Cardiac muscle cell (in vitro differentiated cells and primary cell): ENCODE measurements at places on chromosomes 11 and 22. TPM values are rescaled to one million over a fixed set of nuclear protein-coding genes. Genes with fewer than 3 reads are reported as not detected.
A peak's percentile ranks its signal among the peaks of the same experiment; 100 is the strongest.

Gene OR52N1
- not detected in 2 replicates for total RNA-seq

Gene SYT8
- total RNA-seq, result not detected in 2 replicates

Gene GLYATL1B
- not detected in 2 replicates for total RNA-seq

- H3K4me3 ChIP-seq, result no peak overlapping the region
- H3K27me3 ChIP-seq, result no peaks in the 10 kb centered on the region
- H3K4me1 ChIP-seq, result peaks cover 12% of the 10 kb centered on the region
Measured at GRCh38 chr22:46501701-46502100, 35.7 kb downstream of the CELSR1 start.

- H3K4me1 ChIP-seq, result peaks cover 9% of the 10 kb centered on the region
- peak; percentile 93 for DNase-seq
- no peaks in the 10 kb centered on the region for H3K27me3 ChIP-seq
- H3K4me3 ChIP-seq, result no peak overlapping the region
- H3K27ac ChIP-seq, result no peak overlapping the region
Measured at GRCh38 chr11:88414385-88414861, 76.9 kb upstream of the CTSC start.

- H3K27ac ChIP-seq, result no peak overlapping the region
- DNase-seq, result no peak
- H3K27me3 ChIP-seq, result no peaks in the 10 kb centered on the region
- H3K4me1 ChIP-seq, result peaks cover 2% of the 10 kb centered on the region
- no peaks in the 10 kb centered on the region for H3K36me3 ChIP-seq
- H3K4me3 ChIP-seq, result no peak overlapping the region
Measured at GRCh38 chr22:46007003-46007847, 30.3 kb upstream of the WNT7B start.

Gene MMP12
- total RNA-seq, result not detected in 2 replicates

DNA sequence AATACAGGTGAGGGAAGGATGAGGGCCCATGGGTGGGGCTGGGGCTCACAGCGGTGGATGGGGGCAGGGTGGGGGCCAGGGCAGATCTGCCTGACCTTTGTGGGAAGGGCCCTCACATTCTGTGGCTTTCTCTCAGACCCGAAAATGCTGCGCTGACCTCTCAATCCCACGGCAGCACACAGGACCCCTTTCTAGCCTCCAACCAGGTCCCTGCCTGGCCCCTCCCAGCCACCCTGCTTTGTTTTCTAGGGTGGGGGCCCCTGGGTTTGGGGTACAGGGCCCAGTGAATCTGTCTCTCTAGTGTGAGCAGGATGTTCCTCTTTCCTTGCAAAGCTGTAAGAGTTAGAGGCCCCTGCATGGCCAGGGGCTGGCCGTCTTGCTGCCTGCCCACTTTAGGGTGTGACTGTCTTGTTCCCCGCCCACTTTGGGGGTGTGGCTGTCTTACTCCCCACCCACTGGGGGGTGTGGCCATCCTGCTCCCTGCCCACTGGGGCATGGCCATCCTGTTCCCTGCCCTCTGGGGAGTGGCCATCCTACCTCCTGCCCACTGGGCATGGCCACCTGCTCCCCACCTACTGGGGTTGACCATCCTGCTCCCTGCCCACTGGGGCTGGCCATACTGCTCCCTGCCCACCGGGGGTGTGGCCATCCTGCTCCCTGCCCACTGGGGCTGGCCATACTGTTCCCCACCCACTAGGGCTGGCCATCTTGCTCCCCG is 11.5 kb downstream of the PARVG start:
- H3K4me1 ChIP-seq, result no peaks in the 10 kb centered on the region
- H3K27me3 ChIP-seq, result no peaks in the 10 kb centered on the region
- H3K27ac ChIP-seq, result no peak overlapping the region
- H3K36me3 ChIP-seq, result no peaks in the 10 kb centered on the region

DNA sequence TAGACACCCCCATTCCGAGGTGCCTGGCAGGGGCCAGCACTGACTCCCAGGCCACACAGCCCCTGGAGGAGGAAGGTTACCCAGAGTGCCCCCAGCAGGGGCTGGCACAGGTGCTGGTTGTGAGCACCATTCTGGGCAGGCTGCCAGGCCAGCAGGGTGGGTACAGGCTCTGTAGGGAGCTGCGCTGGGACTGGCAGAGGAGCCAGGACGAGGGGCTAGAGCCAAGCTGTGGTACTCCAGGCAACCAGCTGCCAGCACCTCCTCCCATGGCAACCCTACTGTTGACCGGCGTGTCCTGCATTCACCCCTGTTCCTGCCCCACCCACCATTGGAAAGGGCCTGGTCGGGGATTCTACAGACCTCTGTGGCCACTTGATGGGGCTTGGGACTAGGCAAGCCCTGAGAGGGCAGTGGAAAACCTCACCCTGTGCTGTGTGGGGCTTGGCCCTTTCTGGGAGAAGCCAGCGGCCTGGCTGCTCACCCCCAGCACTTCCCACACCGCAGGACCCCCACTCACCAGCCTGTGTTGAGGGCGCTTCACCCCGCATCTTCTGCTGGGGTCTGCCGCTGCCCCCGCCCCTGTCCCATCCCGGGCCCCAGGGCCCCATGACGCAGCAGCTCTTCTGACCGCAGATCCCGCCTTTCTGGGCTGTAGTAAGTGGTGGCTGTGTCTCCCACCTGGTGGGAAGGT is 1.9 kb downstream of the CLDN5 start:
- H3K36me3 ChIP-seq, result no peaks in the 10 kb centered on the region
- DNase-seq, result no peak
- no peak overlapping the region for H3K4me3 ChIP-seq
- peaks cover 8% of the 10 kb centered on the region for H3K4me1 ChIP-seq
- peaks cover 46% of the 10 kb centered on the region for H3K27me3 ChIP-seq

GRCh38 chr11:27184458-27185312 is 144.1 kb downstream of the BBOX1 start:
- DNase-seq, result no peak
- no peak overlapping the region for H3K27ac ChIP-seq
- H3K27me3 ChIP-seq, result no peaks in the 10 kb centered on the region
- H3K36me3 ChIP-seq, result no peaks in the 10 kb centered on the region
- H3K4me1 ChIP-seq, result peaks cover 23% of the 10 kb centered on the region

Gene UCP3
- 1.6 and 2.0 TPM in 2 replicates for total RNA-seq

DNA sequence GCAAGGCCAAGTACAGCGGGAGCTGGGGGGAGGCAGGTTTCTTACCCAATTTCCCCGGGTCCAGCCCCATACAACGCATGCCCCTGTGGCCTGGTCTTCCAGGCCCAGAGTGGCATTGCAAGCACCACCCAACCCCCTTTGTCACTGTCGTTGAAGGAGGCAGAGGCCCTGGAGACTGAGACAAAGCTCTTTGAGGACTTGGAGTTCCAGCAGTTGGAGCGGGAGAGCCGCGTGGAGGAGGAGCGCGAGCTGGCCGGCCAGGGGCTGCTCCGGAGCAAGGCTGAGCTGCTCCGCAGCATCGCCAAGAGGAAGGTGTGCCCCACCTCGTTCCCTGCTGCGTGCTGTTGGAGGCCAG is 27.8 kb downstream of the PHLDB1 start:
- H3K4me3 ChIP-seq, result peak overlapping the region; percentile 2
- peaks cover 12% of the 10 kb centered on the region for H3K4me1 ChIP-seq
- H3K27ac ChIP-seq, result peak overlapping the region; percentile 5
- peaks cover 21% of the 10 kb centered on the region for H3K36me3 ChIP-seq
- H3K27me3 ChIP-seq, result no peaks in the 10 kb centered on the region

Gene TRIM49
- not detected in 2 replicates for total RNA-seq

DNA sequence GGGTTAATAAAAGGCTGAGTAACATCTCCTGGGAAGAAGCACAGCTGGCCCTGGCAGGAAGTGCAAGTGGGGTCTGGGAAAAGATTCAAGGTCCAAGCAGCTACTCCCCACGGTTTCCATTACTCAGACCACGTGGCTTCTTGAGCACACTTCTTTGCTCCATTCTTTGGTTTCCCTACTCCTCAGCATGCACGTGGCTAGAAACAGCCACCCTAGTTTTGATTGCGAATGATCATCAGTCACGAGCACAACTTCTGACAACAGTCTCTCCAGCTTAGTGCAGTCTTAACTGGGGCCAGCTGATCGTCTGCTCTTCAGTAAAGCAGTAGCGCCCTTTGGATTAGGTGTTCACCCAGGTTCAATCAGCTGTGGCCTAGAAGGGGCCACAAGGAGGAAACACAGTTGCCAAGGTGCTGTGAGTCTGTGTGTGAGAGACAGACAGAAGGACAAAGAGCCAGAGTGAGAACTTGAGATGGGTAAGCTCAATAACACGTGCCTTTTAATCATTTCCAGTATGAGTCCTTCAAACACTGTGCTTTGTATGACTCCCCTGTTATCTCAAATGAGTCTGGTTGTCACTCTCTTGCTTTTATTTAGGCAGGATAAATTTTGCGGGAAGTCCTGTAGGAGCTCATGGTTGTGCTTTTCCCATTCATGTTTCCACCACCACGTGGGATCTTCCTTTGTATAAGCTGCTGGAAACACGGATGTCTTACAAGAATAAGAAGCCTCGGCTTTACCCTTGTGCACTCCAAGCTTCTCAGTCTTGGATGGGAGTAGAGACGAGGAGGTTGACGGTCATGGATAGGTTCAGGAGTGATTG is 901 bp upstream of the PARVA start:
- peak overlapping the region; percentile 83 for H3K4me3 ChIP-seq
- no peaks in the 10 kb centered on the region for H3K27me3 ChIP-seq
- H3K36me3 ChIP-seq, result no peaks in the 10 kb centered on the region
- H3K27ac ChIP-seq, result peak overlapping the region; percentile 99
- peaks cover 12% of the 10 kb centered on the region for H3K4me1 ChIP-seq

- H3K4me3 ChIP-seq, result no peak overlapping the region
- H3K4me1 ChIP-seq, result peaks cover 11% of the 10 kb centered on the region
- no peaks in the 10 kb centered on the region for H3K27me3 ChIP-seq
- H3K36me3 ChIP-seq, result no peaks in the 10 kb centered on the region
- H3K27ac ChIP-seq, result no peak overlapping the region
Measured at GRCh38 chr22:27726686-27727449, 74.7 kb downstream of the MN1 start.

Gene SLC43A1
- total RNA-seq, result 13.3 and 24.6 TPM in 2 replicates

DNA sequence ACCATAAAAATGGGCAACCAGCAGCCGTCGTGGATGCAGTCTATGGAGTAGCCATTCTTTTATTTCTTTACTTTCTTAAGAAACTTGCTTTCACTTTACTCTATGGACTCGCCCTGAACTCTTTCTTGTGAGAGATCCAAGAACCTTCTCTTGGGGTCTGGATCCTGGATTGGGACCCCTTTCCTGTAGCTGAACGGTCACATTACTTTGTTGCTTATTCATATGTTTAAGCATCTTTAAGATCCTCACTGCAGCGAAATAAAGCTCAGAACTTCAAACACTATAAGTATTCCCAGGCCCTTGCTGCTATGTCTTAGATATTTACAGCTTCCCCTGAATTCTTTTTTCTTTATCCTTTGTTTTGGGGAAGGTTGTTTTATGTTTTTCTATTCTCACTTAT is 187.8 kb upstream of the DDI1 start:
- DNase-seq, result no peak
- H3K27ac ChIP-seq, result no peak overlapping the region
- H3K4me3 ChIP-seq, result no peak overlapping the region

DNA sequence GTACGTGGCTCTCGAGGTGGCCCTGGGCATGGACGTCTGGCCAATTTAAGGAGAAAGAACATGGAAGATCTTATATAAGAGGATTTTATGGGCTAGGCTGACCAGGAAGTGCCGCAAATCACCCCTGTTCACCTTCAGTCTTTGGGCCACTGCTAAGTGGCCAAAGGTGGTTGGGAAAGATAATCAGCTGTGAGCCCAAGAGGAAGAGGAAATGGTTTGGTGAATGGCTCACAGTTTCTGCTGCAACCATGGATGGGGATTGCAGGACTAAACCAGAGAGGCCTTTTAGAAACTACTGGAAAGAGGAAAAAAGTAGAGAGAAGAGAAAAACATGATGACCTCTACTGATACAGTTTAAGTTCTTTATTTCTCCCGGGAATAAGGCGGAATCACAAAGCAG is 96.0 kb upstream of the ARHGAP20 start:
- H3K36me3 ChIP-seq, result no peaks in the 10 kb centered on the region
- H3K27me3 ChIP-seq, result no peaks in the 10 kb centered on the region
- DNase-seq, result no peak
- no peak overlapping the region for H3K4me3 ChIP-seq
- H3K27ac ChIP-seq, result no peak overlapping the region

- H3K27ac ChIP-seq, result no peak overlapping the region
- no peaks in the 10 kb centered on the region for H3K36me3 ChIP-seq
- no peak overlapping the region for H3K4me3 ChIP-seq
- no peaks in the 10 kb centered on the region for H3K27me3 ChIP-seq
- no peak for DNase-seq
- H3K4me1 ChIP-seq, result peaks cover 41% of the 10 kb centered on the region
Measured at GRCh38 chr11:116833816-116834534, 3.4 kb downstream of the APOA1 start.

Gene EIF1AD
- 28.6 and 36.8 TPM in 2 replicates for total RNA-seq

GRCh38 chr11:75339685-75340409 is 11.6 kb downstream of the ARRB1 start:
- no peaks in the 10 kb centered on the region for H3K36me3 ChIP-seq
- H3K4me3 ChIP-seq, result no peak overlapping the region
- peak overlapping the region; percentile 44 for H3K27ac ChIP-seq

Gene TMPRSS4
- not detected in 2 replicates for total RNA-seq

Gene F2
- 0.25 TPM in 1 of 2 replicates, not detected in the other for total RNA-seq

Gene RAG1
- total RNA-seq, result 0.35 and 0.66 TPM in 2 replicates

- H3K4me1 ChIP-seq, result no peaks in the 10 kb centered on the region
- no peaks in the 10 kb centered on the region for H3K36me3 ChIP-seq
- H3K27me3 ChIP-seq, result no peaks in the 10 kb centered on the region
- H3K27ac ChIP-seq, result no peak overlapping the region
Measured at GRCh38 chr11:120704256-120704750, 192.8 kb downstream of the GRIK4 start.

DNA sequence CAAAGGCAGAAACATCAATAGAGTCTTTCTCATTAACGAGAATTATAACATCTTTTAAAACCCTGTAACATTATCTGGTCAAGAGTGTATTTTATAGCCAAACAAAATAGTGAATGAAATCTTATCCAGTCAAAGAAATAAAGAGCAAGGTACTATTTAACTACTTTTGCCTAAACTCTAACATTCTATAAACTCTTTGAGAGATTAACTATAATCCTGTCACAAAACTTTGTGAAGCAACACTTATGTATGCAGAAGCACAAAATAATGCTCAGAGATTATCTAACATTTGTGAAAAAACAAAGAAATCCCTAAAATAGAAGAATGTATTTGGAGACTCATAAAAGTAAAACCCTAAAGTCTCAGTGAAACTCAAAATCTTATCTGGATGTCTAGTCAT is 124.4 kb upstream of the LUZP2 start:
- H3K27me3 ChIP-seq, result no peaks in the 10 kb centered on the region
- no peak overlapping the region for H3K4me3 ChIP-seq

DNA sequence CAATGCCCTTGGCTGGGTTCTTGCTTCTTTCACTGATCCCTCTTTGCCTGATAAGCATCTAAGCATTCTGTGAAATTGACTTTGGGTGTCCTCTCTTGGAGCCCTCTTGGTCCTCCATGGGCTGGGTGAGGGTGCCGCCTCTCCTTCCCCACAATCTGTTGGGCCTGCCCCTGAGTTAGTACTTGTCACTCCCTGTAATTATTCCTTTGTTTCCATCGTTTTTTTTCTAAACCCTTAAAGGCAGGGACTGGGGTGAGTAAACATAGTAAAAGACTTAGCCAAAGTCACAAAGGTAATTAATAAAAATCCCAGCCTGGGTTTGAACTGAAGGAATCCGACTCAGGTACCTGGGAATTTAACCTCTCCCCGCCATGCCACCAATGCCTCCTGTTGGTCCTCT is 188.1 kb downstream of the MYO18B start:
- DNase-seq, result no peak
- no peak overlapping the region for H3K4me3 ChIP-seq
- H3K36me3 ChIP-seq, result peaks cover 23% of the 10 kb centered on the region
- H3K4me1 ChIP-seq, result no peaks in the 10 kb centered on the region
- H3K27ac ChIP-seq, result no peak overlapping the region

- no peak overlapping the region for H3K4me3 ChIP-seq
- DNase-seq, result no peak
- H3K27me3 ChIP-seq, result no peaks in the 10 kb centered on the region
- H3K4me1 ChIP-seq, result peaks cover 3% of the 10 kb centered on the region
Measured at GRCh38 chr11:114102993-114103896, 43.7 kb downstream of the ZBTB16 start.

Gene KDM4E
- not detected in 2 replicates for total RNA-seq
